Dorsolateral prefrontal cortex (tissue), 122 donors: ENCODE measurements at places on chromosomes 11 and 22. TPM values are rescaled to one million over a fixed set of nuclear protein-coding genes. Genes with fewer than 3 reads are reported as not detected.

Gene ASRGL1
- total RNA-seq, result 75.1 TPM

GRCh38 chr11:46281371-46281831, 3.9 kb downstream of the CREB3L1 start:
- DNase-seq, result no peak

DNA sequence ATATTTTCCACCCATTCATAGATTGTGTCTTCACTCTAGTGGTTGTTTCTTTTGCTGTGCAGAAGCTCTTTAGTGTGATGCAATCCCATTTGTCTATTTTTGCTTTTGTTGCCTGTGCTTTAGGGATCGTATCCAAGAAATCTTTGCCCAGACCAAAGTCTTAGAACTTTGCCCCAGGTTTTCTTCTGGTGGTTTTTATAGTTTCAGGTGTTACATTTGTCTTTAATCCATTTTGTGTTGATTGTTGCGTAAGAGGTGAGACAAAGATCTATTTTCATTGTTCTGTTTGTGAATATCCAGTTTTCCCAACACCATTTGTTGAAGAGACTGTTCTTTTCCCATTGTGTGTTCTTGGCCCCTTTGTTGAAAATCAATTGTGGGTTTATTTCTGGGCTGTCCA, 6.4 kb downstream of the IL10RA start:
- DNase-seq, result no peak

DNA sequence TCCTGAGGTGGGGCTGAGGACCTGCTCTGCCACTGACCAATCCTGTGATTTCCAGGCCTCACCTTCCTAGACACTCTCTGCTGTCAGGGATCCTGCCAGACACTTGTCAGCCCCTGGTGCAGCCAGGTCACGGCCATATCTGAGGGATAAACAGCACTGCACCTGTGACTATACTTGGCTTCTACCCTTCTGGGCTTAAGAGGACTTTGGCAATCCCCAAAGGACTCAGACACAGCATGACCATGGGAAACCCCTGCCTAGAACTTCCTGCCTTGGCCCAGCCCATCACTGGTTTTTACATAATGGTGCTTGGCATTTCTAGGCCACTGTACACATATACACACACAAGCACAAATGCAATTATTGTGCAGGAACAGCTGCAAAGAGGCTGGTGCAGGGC, 11.6 kb upstream of the OLFML1 start:
- DNase-seq, result no peak

GRCh38 chr11:27362749-27363575, at the start of gene CCDC34:
TSS of gene CCDC34 (minus strand) at chr11:27363215. CDS start at chr11:27363194, 21 bp downstream.
- DNase-seq, result peak; percentile 91

DNA sequence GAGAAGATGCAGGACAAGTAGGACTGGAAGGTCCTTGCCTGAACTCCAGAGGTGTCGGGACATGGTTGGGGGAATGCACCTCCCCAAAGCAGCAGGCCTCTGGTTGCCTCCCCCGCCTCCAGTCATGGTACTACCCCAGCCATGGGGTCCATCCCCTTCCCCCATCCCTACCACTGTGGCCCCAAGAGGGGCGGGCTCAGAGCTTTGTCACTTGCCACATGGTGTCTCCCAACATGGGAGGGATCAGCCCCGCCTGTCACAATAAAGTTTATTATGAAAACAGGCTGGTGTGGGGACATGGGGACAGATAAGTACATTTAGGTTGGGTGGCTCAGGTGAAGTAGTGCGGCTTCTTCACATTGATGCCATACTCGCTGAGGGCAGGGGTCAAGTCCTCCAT, 1.4 kb downstream of the TAF10 start:
- DNase-seq, result no peak

DNA sequence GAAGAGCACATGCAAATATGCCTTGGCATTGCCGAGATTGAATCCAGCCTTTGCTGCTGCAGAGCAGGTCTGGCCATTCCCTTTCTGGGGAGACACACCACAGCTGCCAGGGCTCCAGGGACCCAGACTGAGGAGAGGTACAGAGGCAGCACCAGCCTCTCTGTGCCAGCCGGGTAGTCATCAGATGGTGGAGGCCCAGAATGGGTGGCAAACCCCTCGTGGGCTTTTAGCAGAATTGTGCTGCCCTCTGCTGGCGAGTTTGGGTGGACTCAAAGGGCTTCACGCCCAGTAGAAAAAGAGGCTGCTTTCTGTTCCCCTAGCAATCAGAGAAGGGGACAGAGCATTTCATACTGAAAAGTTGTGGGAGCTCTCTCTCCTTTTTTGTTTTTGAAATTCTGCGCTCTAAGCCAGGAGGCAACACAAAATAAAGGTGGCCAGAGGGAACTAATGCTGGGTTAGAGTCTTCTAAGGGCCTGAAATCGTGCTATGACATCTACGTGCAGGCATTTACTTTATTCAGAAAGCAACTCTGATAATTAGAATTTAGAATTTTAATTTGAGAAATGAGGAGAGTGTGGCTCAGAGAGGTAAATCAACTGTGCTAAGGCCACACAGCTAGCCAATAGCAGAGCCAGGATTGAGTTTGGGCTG, 158.8 kb upstream of the NAV2 start:
- peak; percentile 70 for DNase-seq

- no peak for DNase-seq
Observed at GRCh38 chr11:41784513-41785335, 325.3 kb upstream of the LRRC4C start.

DNA sequence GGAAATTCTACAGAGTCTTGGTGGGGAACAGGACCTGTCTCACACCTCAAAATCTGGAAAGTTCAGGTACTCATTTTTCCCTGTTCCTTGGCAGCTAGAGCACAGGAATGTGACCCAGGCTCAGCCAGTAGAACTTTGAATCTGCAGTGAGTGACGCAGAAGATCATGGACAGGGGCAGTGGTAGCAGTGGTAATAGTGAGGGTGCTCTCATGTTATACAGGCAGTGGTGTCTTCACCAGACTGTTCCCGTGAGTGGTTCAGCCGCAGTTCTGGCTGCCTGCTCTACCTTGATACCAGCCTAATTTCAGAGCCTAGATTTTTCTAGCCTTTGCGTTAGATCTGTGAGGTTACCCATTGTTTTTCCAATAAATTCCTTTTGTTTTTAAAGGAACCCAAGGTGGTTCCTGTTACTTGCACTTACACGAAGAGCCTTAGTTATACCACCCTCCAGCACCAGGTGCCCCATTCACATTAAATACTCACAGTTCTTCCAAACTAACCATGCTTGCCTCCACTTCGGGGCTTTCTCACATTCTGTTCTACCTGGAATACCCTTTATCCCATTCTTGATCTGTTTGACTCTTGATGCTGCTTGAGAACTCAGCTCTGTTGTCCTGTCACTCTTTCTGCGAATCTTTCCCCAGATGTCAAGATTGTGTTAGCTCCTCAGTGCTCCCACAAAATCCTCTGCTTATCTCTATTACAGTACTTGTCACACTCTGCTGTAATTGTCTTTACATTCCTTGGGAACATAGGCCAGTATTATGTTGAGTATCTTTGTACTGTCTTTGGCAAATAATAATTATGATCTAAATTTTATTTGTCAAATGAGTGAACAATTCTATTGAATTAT, 47.8 kb downstream of the SWAP70 start:
- DNase-seq, result no peak

- no peak for DNase-seq
Observed at GRCh38 chr11:2886191-2886894, 768 bp upstream of the CDKN1C start.

DNA sequence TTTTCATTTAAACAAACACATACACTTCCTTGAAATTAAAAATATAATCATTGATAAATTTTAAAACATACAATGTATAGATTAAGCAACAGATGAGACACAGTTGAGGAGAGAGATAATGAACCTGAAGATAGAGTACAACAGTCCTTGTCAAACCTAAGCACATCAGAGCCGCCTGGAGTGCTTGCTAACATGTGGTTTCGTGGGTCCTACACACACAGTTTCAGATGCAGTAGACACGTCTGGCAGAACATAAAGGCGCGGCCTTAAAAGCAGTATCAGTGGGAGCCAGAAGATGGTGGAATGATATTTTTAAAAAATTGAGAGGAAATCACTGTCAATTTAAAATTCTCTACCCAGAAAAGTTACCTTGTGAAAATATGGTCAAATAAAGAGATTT, 134.4 kb downstream of the MPPED1 start:
- DNase-seq, result no peak
